HAP-1 (cell line): ENCODE measurements at places on chromosomes 5 and 9.
A peak's percentile ranks its signal among the peaks of the same experiment; 100 is the strongest.

DNA sequence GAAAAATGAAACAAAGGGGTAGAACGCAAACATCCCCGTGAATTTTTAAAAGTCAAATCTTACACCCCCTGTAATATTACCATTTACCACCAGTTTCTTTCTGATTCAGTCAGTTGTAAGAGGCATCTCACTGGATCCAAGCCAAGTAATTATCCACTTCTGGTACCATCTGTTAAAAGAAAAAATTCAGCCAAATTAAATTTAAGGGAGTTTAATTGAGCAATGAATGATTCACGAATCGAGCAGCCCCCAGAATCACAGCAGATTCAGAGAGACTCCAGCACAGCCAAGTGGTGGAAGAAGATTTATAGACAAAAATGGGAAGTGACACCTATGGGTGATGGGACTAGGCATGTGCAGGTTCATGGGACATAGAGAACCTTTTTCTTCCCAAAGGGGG lies 29.9 kb upstream of the MTMR12 start:
- no peak for DNase-seq

- no peak for DNase-seq
Measured at GRCh38 chr9:121118266-121118665, 43.5 kb downstream of the CNTRL start.

GRCh38 chr5:139149477-139150199 lies 48.5 kb downstream of the SIL1 start:
- no peak for DNase-seq

- DNase-seq = no peak
Measured at GRCh38 chr5:15718421-15719179, 218.6 kb downstream of the FBXL7 start.

GRCh38 chr9:98974994-98975712 lies 31.4 kb downstream of the COL15A1 start:
- DNase-seq = peak; percentile 51

DNA sequence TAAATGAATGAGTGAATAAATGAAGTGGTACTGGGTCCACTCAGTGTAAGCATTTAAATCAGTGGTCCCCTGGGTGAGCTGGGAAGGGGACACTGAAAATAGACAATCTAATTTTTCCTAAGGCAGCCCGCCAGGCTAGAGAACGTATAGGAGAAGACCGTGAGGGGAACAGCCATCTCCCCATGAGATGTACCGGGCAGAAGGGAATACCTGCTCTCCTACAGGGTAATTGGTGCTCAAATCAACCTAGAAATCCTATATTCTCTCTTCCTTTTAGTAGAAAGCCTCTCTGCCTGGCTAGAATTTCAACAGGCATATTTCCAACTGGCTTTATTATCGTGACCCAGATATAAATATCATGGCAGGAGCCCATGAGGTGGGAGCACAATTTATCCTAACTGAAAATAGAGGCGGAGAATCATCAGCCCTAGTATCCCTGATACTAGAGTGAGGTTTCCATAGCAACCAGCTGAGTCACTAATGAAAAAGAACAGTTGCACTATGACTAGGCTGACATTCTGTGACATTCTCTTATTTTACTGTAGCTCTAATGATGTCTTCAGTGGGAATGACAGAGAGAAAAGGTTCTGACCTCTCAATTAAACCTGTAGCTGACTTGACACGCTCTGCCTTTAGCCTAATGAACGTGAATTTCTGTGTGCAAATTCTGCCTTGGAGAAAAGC lies 96.5 kb upstream of the CAST start:
- no peak for DNase-seq

- no peak for DNase-seq
Measured at GRCh38 chr5:122351416-122352157, 39.5 kb downstream of the SNCAIP start.

DNA sequence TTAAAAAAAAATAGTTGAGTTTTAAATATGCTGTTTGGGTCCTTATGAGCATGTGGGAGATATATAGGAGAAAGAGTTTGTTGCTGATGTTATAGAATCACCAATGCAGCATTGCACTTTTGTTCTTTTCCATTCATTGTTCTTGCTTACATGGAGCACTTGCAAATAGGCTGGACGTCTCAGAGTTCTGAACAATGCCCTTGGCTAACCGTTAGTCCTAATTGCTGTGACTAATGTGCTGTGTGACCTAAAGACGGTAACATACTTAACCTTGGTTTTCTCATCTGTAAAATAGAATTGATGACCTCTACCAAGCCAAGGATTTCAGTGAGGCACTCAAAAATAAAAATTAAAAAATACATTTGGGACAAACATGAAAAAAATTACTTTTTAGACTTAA lies 29.8 kb downstream of the PIK3R1 start:
- no peak for DNase-seq

- peak; percentile 96 for DNase-seq
Measured at GRCh38 chr9:127075624-127076372, 46.6 kb downstream of the ANGPTL2 start.
